ENCODE measurements at places on chromosomes 2 and 18.

- no peak for DNase-seq
Measured at GRCh38 chr2:52976143-52976949, 791.3 kb upstream of the CHAC2 start.

DNA sequence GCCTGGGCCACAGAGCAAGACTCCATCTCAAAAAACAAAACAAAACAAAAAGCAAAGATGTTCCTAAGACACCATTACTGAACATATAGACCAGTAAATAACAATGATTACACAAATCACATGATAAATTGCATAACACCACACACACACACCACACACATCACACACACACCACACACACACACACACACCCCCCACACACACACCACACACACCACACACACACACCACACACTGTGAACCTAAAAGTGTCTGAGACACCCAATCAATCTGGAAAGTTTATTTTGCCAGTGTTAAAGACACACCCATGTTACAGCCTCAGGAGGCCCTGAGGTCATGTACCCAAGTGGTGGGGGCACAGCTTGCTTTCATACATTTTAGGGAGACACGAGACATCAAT lies 62.6 kb upstream of the ASAP2 start:
- no peak for DNase-seq

DNA sequence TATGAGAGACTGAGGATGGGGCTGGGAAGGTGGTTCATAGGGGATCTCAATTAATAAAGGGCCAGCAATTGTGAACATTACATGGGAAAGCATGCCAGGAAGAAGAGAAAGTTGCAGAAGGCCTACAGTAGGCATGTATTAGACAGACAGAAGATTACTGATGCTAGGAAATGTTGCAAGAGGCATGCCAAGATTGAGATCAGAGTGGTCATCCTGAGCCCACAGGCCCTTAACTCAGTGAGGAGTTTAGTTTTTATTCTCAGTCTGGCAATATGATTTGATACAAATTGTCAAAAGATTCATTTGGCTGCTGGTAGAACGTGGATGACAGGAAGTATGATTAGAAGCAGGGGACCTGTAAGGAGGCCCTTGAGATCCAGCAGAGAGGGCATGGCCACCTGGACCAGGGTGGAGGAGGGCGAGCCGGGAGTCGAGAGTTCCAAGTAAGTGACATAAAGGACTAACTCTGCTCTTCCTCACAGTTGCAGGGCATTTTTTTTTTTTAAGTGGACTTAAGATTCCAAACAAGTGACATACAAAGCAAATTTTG lies 54.9 kb downstream of the EPHA4 start:
- no peak for DNase-seq

- DNase-seq, result no peak
Measured at GRCh38 chr2:65922794-65923193, 490.4 kb upstream of the SPRED2 start.

- DNase-seq, result peak; percentile 27
Measured at GRCh38 chr2:231104115-231104713, 20.6 kb downstream of the HTR2B start.

GRCh38 chr2:1824202-1824905 lies 80.0 kb upstream of the PXDN start:
- DNase-seq, result no peak

- no peak for DNase-seq
Measured at GRCh38 chr2:8197825-8198224, 484.0 kb upstream of the ID2 start.

GRCh38 chr18:22194151-22194598 lies 24.8 kb downstream of the GATA6 start:
- DNase-seq, result no peak

GRCh38 chr2:71465356-71465755 lies 12.0 kb downstream of the DYSF start:
- DNase-seq, result no peak

GRCh38 chr18:63150942-63151421 lies 168.6 kb downstream of the BCL2 start:
- DNase-seq, result no peak

DNA sequence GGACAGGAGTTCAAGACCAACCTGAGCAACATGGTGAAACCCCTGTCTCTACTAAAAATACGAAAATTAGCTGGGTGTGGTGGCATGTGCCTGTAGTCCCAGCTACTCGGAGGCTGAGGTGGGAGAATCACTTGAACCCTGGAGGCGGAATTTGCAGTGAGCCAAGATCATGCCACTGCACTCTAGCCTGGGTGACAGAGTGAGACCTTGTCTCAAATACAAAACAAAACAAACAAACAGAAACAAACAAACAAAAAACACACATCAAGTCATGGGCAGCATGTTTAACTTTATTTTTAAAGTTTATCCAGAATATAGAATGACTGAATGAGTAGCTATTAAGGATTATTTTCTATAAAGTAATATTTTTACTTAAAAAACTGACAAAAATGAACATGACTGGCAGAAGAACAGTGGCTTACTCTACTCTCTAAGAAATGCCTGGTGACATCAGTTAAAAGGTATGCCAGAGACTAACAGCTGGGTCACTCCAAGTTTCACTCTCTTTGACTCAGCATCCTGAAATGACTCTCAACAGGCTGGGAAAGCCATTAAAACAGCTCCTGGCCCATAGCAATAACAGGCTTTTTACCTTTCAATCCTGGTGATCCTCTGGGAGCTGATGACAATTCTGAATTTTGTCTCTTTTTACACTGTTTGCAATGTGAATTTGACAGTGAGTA lies 281.6 kb upstream of the STON1 start:
- DNase-seq, result no peak

DNA sequence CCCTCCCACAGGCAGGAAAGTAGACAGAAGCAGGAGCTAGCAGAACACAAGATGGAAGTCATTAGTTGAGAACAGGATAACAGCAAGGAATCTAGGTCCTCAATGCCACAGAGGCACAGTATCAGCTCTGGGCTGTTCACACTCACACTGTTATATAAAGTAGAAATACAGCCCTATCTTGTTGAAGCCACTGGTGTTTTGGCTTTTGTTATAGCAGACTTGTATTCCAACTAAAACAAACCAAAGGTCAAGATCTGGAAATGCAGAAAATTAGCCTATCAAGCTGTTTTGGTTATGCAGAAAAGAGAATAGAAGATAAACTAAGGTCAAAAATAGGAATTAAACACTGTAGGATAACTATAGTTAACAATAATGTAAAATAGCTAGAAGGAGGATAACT lies 37.5 kb upstream of the L3MBTL4 start:
- no peak for DNase-seq

DNA sequence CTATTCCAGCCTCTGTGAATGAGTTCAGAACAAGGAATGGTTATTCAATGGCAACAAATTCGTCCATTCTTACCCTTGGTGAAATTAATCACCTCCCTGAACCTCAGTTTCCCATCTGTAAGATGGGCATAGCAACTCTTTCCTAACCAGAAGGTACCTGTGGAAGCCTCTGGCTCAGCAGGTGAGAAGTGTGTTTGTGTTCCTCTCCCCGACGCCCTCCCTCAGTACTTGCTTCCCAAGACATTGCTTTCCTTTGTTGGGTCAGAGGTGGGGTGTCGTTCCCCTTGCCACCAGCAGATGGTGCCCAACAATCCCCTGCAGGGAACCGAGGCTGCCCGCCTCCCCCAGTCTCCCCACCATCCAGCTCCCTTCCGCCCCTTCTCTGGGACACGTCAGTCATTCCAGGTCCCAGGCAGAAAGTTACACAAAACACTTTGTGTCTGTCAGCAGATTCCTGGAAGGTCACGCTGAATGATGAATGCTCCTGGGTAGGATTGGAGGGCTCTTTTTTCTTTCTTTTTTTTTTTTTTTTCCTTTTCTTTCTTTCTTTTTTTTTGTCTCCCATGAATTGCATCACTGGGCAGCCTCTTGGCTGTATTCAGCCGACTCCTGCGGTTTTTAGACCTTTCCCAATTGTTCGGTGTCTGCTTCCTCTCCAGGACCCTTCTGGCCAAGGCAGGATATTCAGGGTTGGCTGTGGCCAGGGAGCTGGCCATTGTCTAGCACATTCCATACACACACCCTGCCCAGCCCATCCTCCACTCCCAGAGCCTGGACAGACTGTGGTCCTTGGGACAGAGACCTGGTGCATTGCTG lies 117.3 kb downstream of the LPIN1 start:
- DNase-seq, result peak; percentile 35

DNA sequence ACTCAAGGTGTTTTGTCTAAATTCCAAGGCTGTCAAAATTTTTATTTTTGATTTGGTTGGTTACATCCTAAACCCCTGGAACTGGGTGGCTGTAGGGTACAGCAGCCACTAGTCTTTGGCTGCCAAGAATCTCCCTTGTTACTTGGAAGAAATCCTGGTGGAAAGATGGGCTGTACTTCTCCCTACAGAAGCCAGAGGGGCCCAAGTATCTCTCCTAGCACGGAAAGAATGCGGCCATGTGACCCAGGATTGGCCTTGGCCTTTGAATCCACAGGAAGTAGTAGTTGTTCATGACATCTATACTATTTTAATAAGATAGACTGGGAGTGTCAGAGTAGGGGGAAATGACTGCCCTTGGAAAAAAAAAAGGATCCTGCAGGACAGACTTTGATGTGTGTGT lies 54.4 kb upstream of the MYO3B start:
- no peak for DNase-seq

- no peak for DNase-seq
Measured at GRCh38 chr2:9939587-9940485, 11.7 kb upstream of the GRHL1 start.

DNA sequence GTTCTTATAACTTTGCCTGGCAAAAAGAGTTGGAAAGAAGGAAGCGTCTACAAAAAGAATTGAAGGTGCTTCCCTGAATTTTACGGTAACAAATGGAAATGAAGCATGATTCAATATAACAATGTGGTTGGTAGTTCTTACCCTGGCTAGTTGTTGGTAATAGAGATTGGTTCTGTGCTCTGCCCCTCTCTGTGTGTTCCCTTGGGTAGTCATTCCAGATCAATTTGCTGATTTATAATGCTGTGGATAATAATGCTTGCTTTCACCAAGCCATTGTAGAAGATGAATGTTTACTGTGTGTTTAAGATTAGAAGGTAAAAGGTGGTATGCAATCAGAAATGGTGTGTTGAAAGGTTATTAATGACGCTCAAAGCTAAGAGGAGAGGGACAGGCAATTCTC lies 577.8 kb upstream of the NXPH2 start:
- DNase-seq, result no peak

GRCh38 chr2:148596018-148596417 lies 48.5 kb upstream of the EPC2 start:
- no peak for DNase-seq

DNA sequence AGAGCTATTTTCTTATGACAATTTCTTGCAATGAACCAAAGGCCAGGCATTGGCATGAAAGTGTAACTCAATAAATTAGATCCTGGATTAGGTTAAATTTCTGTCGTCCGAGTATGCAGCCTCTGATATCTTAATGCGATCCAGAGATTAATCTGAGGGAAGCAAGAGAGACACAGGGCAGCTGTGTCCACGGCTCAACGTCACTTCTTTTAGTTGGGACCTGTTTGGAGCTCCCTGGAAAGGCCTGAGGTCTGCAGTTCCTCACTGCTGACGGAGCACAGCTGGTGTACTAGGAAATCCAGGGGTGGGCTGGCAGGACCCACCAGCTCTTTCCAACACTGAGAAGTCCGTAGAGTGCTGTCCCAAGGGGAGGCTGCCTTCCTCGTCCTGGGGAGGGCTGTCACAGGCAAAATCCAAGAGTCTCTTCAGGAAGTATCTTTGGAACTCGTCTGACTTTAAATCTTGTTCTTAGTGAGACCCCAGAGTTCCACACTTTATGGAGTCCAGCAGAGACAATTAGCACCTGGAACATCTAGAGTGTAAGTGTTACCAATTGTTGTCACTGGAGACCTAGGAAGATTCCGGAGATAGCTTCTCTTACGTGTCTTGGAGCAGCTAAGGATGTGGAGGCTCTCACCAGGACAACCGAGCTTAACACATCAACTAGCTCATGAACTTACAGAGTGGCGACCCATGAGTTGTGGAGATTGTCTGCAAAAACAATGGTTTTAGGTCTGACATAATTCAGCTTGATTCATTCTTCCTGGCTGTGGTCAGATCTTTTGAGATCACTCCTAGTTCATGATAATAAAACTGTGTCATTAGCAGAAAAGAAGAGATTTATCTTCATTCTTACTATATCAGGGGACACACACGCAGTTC lies 173.7 kb downstream of the ACKR3 start:
- DNase-seq, result no peak

GRCh38 chr2:44134848-44135247 lies 33.8 kb upstream of the PPM1B start:
- DNase-seq, result no peak

GRCh38 chr2:175463589-175464310 lies 282.2 kb upstream of the ATP5MC3 start:
- DNase-seq, result no peak

DNA sequence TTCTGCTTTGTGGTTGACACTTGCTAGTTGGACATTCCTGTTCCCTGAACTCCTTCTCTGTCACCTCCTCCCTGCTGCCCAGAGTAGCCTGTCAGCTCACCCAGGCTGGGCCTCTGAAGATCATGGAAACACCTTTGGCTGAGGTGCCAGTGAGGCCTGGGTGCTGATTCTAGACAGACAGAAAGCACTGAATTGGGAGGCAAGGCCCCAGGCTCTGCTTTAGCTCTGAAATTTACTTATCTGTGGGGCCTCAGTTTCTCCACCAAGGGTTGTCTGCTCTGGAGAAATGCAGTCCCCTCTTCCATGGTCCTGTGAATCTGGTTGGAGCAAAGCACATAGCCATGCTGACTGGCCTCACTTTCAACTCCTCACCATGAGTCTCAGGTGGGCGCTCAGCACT lies 104.6 kb upstream of the SIX3 start:
- DNase-seq, result no peak

- no peak for DNase-seq
Measured at GRCh38 chr2:122535960-122536505, 780.6 kb downstream of the TSN start.

DNA sequence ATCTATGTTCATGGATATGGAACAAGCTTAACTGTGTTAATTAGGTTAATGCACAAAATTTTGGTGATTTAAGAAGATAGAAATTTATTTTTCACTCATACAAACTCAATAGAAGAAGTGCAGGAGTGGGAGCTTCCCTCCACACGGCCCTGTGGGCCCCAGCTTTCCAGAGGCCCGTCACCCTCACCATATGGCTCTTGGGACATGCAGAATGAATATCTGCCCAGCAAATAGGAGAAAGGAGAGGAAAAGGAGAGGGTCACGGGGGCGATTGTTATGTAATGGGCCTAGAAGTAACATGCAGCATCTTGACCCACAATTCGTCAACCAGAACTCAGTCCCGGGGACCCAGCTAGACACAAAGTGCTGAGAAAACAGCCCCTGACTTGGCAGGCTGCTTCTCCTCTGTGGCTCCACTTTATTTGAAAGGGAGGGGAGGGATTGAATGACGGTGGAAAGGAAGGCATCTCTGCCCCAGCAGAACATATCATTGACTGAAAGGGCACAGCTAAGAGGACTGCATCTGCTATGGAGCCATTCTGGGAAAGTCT lies 648.2 kb upstream of the ID2 start:
- no peak for DNase-seq

All from activated CD4-positive, CD25-positive, alpha-beta regulatory T cell treated with anti-CD3 and anti-CD28 coated beads, Interleukin-2, amount 50 U/mL, for 16 hours (primary cell).